Activated naive CD8-positive, alpha-beta T cell treated with anti-CD3 and anti-CD28 coated beads, Interleukin-2, amount 50 U/mL, for 16 hours (primary cell): ENCODE measurements at places on chromosomes 5 and 9.

GRCh38 chr5:133734916-133735315 is 122.6 kb upstream of the FSTL4 start:
- DNase-seq, result no peak

DNA sequence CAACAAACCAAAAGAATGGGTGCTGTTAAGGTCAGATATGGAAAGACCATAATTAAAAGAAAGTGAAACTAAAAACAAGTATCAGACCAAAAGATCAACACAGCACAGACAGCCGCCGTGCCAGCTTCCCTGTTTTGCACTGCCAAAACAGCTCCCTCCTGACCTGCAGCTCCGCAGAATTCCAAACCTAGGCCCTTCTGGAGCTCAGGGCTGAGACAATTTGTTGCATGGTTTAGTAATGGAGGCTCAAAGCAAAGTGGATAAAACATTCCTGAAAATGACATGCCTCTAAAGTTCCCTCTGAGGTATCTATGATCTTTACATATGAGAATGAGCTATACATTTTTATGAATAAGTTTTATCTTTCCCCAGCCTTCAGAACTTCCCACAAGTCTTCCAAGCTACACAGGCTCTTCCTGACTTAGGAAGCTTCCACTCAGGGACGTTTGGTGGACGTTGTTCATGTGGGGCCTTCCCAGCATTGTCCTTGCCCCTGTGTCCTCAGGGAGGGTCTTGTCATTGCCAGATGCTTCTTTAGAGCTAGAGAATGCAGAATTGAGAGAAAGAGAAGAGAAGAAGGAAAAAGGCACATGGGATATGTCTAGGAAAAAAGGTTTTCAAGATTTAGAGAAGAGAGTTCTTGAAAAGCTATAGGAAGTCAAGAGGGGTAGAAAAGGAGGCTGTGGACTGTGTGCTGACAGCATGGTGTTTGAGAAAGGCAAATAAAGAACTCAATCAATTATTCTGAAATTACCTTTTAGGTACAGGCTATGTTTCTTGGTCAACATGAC is 28.4 kb upstream of the SSBP2 start:
- DNase-seq, result no peak

GRCh38 chr9:110776221-110776620 is 107.6 kb downstream of the MUSK start:
- no peak for DNase-seq

DNA sequence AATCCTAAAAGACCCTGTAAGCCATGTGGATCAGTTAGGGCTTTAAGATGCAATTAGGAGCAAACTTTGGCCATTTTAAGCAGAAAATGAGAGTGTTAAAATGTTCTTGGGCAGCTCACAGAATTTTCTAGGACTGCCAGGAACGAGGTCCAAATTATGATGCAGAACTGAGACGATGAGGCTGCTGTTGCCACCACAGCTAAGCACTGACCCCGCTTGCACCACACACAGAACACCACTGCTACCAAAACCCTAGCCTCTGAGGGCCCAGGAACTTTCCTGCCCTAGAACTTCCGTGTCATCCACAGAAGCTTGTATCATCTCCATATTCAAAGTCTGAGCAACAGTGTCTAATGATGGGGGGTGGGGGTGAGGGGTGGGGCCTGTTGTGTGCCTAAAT is 41.0 kb upstream of the PCSK1 start:
- DNase-seq, result no peak

DNA sequence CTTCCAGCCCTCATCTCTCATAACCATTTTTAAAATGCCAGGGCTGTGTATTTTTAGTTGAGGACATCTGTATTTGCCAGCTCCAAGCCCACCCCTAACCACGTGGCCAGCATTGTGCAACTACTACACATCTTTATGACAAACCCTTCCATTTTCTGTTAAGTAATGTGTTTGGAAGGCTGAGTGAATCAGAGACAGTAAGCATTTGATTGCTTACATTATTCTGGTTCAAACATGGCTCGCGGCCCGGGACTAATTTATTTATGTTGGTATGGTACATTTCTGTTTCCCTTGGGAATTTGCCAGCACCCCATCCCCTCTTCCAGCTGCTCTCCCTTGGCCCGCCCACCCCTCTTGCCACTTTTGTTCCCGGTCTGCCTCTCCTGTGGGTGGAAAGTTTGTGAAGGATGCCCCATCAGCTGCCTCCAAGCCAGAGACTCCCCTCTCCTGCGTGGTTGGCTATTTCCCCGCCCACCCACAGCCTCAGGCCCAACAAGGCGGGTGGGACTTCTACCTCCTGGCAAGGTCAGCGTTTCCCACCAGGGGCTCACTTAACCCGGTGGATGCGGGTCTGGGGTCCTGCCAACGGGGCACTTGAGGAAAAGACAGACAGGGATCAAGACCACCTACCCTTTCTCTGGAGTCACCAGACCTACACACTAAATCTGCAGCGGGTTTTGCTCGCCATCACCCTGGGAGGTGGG is 162.2 kb downstream of the HSD17B3 start:
- no peak for DNase-seq

DNA sequence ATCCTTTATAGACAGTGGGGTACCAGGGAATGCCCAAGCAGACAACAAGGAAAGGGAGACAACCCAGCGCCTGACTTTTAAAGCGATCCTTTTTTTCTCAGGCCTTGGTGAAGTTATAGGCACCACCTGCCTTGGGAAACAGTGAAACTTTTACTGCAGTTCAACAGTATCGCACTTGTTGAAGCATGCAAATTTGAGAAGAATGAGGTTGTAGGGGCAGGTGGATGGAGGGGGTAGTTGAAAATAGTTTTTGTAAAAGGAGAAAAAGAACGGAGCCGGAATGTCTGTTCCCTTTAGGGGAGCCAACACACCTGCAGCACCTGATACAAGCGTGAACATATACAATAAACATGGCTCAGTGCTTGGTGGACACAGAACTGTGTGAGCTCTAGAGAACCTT is 190.2 kb upstream of the NR3C1 start:
- DNase-seq, result no peak

- no peak for DNase-seq
Measured at GRCh38 chr9:87036506-87036905, 89.2 kb upstream of the GAS1 start.

DNA sequence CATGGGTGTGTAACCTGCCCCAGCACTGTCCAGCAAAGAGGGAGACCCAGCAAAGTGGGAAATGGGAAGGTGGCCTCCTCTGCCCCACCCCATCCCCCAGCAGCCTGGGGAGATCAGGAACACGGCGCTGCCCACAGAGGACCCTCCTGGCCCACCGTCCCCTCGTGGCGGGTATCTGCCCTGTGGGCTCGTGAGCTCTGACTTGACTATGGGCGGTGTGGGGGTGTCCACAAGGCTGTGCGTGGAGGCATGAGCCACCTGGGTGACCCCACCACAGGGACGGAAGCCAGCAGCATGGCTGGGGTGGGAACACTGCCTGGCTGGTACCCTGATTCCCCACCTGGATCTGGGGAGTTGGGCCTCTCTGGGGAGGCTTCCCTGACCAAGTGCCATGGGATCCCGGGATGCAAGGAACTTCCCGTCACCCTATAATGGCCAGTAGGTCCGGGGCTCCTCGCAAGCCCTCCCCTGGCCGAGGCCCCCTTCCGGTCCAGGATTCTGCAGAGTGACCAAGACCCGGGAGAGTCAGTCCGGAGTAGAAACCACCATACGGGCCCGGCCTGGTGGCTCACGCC is 29.3 kb upstream of the SLC6A19 start:
- no peak for DNase-seq
